Upper lobe of left lung (tissue), 6 donors: ENCODE measurements at places on chromosomes 12 and 14.

GRCh38 chr12:124130691-124131591 is 157.9 kb downstream of the ZNF664 start:
- DNase-seq = no peak

DNA sequence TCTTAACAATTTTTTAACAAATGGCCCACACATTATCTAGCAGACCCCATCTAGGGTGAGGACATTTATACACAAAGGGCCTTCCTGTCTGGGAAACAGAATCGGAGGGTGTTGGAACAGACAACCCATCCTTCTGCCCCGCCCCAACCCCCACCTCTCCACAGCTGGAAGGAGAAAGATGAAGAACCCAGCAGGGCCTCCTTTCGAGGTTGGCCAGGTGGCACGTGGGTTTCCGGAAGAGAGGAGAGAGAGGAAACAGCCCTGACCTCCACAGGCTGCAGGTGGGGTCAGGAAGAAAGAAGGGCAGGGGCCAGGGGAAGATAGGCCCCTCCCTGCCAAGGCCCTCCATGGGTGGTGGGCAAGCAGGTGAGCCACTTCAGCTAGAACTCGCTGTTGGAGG is 57.2 kb downstream of the LRRC74A start:
- no peak for DNase-seq

DNA sequence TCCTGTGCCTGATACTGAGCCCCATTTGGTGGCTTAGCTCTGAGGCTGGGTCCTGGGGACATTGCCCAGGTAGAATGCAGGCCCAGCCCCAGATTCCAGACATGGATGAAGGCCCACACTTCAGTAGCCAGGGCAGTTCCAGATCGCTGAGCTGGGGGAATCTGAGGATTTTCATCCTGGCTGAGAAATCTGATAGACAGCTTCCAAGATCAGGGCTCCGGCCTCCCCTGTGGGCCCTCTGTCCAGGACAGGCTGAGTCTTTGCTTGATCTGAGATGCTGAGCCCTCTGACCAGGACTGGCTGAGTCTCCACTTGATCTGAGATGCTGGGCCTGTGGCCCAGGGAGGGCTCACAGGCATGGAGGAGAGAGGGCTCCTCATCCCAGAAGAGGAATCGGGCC is 3.3 kb upstream of the RASAL1 start:
- DNase-seq = no peak

- no peak for DNase-seq
Measured at GRCh38 chr14:65281991-65282895, 130.3 kb upstream of the FUT8 start.

DNA sequence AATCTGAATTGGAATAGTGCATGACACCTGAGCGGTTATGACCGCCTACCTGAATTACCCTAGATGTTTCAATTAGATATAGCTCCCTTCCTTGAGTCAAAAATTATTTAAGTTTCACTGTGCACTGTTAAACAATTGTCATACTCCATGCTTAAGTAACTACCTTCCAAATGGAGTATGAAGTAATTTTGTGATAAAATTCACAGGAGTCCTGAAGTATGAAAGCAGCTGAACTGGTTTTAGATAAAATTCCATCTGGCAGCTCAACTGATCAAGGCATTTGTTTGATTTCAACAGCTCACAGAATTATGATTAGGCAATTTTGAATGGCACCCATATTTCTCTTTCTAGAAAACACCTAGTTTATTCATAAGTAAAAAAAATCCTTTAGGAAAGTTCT is 19.5 kb downstream of the PRICKLE1 start:
- no peak for DNase-seq

DNA sequence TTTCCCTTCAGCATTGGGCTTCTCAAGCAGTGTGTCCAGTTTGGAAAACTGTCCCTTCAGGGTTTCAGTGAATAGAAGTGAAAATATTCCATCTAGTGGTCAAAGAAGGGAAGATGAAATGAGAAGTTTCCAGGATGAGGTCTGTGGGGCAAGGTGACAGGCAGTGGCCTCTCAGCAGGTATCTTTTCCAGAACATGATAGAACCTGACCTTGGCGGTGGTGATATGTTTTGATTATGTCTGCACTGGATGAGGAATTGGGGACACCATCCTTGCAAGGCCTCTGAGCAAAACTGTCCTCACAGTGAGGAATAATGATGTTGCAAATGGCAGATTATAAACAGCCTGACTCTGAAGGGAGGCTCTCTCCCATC is 4.7 kb downstream of the GPX2 start:
- DNase-seq = no peak
